ENCODE measurements at places on chromosomes 6 and 20. TPM values are rescaled to one million over a fixed set of nuclear protein-coding genes. Genes with fewer than 3 reads are reported as not detected.

- no peak overlapping the region for H3K4me3 ChIP-seq
- peaks cover 7% of the 10 kb centered on the region for H3K27me3 ChIP-seq
- no peak overlapping the region for H3K27ac ChIP-seq
- no peak for DNase-seq
Observed at GRCh38 chr20:51043811-51044210, 20.9 kb upstream of the KCNG1 start.

DNA sequence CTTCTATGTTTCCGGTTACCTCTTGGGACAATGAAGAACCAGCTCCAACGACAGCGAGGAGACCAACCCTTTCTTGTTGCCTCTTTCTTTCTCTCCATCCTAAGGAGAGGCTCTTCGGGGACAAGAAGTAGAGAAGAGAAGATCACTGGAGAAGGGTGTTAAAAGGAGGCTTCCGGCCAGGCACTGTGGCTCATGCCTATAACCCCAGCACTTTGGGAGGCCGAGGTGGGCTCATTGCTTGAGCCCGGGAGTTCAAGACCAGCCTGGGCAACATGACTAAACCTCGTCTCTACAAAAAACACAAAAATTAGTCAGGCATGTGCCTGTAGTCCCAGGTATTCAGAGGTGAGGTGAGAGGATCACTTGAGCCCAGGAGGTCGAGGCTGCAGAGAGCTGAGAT, 90.8 kb upstream of the TNFAIP3 start:
- no peak for DNase-seq
- no peak overlapping the region for H3K4me3 ChIP-seq
- H3K27me3 ChIP-seq = no peaks in the 10 kb centered on the region
- H3K36me3 ChIP-seq = no peaks in the 10 kb centered on the region
- H3K27ac ChIP-seq = no peak overlapping the region

DNA sequence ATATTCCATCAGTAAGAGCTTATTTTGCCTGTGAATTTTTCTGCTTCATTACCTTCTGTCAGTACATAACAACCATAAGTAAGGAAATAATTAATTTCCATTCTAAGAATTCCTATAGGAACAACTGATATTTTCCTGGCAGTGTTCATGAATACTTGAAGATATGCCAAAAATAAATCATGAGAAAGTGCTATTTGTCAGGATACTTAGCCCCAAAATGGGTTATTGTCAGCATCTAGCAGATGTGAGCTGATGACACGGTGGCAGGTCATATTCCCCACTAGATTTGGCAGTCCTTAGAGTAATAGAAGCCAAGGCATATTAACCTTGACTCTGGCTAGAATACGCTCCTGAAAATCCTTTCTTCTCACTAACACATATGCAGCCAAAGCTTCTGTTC, 43.2 kb upstream of the CRISP1 start:
- no peak overlapping the region for H3K27ac ChIP-seq
- no peaks in the 10 kb centered on the region for H3K4me1 ChIP-seq
- H3K4me3 ChIP-seq = no peak overlapping the region
- H3K36me3 ChIP-seq = no peaks in the 10 kb centered on the region
- no peaks in the 10 kb centered on the region for H3K27me3 ChIP-seq
- DNase-seq = no peak

DNA sequence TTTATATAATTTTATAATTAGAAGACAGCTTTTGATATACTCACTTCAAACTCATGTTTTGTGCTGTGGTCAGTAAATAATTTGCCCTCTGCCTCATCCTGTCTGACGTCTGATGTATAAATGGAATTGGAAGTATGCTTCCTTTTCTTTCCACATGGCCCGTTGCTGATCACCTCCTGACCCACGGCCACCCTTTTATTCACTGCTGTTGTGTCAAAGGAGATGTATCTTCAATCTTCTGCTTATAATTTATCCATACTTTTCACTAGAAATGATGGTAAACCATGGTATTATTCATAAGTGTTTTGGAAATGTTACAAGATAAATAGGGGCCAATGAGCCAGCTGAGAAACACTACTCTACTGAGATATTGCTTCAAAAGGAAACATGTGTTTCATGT, 841.8 kb downstream of the PHF3 start:
- DNase-seq = no peak
- H3K27ac ChIP-seq = no peak overlapping the region
- H3K4me1 ChIP-seq = no peaks in the 10 kb centered on the region
- no peaks in the 10 kb centered on the region for H3K36me3 ChIP-seq

DNA sequence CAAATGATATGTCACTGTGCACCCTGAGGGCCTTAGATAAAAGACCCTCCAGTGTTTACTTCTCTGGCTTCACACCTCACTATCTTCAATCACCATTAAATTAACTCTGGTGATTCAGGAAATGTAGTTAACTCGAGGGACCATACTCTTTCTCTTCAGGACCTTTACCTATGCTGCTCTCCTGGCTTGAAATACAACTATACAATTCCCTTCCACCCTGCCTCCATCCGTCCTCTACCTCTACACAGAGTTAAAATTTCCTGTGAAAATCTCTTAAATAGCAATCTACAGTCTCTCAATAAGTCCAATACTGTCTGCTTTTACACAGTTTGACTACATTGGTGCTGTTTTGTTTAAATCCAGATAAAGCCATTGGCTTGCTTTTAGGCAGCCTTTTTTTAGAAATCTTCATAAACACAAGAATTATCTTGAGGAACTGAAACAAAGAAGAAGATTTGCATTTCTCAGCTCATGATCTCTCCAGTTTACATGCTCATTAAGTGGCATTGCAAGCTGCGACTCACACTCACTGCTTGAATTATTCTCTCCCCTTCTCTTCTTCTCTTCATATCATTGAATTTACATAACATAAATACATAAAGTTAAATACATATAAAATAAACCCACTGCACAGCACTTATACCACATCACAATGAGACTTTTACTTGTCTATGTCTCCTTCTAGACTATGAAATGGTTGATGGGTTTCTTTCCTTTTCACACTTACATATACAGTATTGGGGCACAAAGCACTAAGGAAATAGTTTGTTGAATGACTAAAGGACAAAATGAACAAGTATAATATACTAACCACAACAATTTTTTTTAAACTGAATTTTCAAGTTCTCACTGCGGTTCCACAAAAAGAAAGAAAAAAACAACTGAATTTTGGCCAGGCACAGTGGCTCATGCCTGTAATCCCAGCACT, 239.0 kb upstream of the KCNQ5 start:
- no peaks in the 10 kb centered on the region for H3K4me1 ChIP-seq
- no peak for DNase-seq
- H3K36me3 ChIP-seq = no peaks in the 10 kb centered on the region

DNA sequence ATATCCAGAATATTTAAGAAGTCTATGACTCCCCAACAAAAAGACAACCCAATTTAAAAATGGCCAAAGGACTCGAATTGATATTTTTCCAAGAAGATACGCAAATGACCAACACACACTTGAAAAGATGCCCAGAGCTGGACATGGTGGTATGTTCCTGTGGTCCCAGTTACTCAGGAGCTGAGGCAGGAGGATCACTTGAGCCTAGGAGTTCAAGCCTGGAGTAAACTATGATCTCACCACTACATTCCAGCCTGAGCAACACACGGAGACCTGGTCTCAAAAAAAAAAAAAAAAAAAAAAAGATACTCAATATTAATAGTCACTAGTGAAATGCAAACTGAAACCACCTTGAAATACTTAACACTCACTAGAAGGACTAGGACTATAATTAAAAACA, 12.2 kb upstream of the ARMC2 start:
- no peak overlapping the region for H3K4me3 ChIP-seq
- peaks cover 2% of the 10 kb centered on the region for H3K27me3 ChIP-seq
- no peak overlapping the region for H3K27ac ChIP-seq
- DNase-seq = no peak
- H3K36me3 ChIP-seq = no peaks in the 10 kb centered on the region
- H3K4me1 ChIP-seq = peaks cover 19% of the 10 kb centered on the region

- H3K4me1 ChIP-seq = no peaks in the 10 kb centered on the region
- H3K27ac ChIP-seq = no peak overlapping the region
- H3K27me3 ChIP-seq = no peaks in the 10 kb centered on the region
- H3K36me3 ChIP-seq = no peaks in the 10 kb centered on the region
Observed at GRCh38 chr6:72061286-72061685, 174.9 kb downstream of the RIMS1 start.

GRCh38 chr20:51884561-51884960, 82.2 kb upstream of the SALL4 start:
- DNase-seq = no peak
- H3K36me3 ChIP-seq = no peaks in the 10 kb centered on the region
- H3K4me3 ChIP-seq = no peak overlapping the region
- peaks cover 3% of the 10 kb centered on the region for H3K27me3 ChIP-seq
- H3K4me1 ChIP-seq = no peaks in the 10 kb centered on the region

- no peak for DNase-seq
- H3K4me3 ChIP-seq = no peak overlapping the region
- H3K27me3 ChIP-seq = peaks cover 22% of the 10 kb centered on the region
- no peaks in the 10 kb centered on the region for H3K36me3 ChIP-seq
Observed at GRCh38 chr20:574297-574942, 30.8 kb upstream of the CSNK2A1 start.

- DNase-seq = no peak
- no peak overlapping the region for H3K27ac ChIP-seq
- peaks cover 4% of the 10 kb centered on the region for H3K36me3 ChIP-seq
- no peaks in the 10 kb centered on the region for H3K27me3 ChIP-seq
- H3K4me3 ChIP-seq = no peak overlapping the region
- peaks cover 13% of the 10 kb centered on the region for H3K4me1 ChIP-seq
Observed at GRCh38 chr6:26205625-26206574, 118.7 kb downstream of the HFE start.

- peaks cover 24% of the 10 kb centered on the region for H3K4me1 ChIP-seq
- no peak overlapping the region for H3K4me3 ChIP-seq
- no peaks in the 10 kb centered on the region for H3K36me3 ChIP-seq
Observed at GRCh38 chr6:139344186-139344963, 30.1 kb downstream of the CITED2 start.

Gene PERP
- 4.5 TPM for total RNA-seq

GRCh38 chr6:83127258-83127657, 59.8 kb downstream of the DOP1A start:
- DNase-seq = no peak
- H3K36me3 ChIP-seq = peaks cover 21% of the 10 kb centered on the region
- no peaks in the 10 kb centered on the region for H3K27me3 ChIP-seq
- no peak overlapping the region for H3K27ac ChIP-seq
- no peak overlapping the region for H3K4me3 ChIP-seq
- no peaks in the 10 kb centered on the region for H3K4me1 ChIP-seq

DNA sequence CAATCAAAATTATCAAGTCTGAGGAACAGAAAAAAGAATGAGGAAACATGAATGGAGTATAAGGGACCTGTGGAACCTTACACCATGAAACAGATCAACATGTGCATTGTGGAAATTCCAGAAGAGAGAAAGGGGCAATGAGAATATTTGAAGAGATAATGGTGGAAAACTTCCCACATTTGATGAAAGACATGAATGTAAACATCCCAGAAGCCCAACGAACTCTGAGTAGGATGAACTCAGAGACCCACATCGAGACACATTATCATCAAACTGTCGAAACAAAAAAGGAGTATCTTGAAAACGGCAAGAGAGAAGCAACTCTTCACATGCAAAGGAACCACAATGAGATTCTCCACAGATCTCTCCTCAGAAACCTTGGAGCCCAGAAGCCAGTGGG, 371.1 kb downstream of the CDKAL1 start:
- peaks cover 36% of the 10 kb centered on the region for H3K36me3 ChIP-seq
- H3K27me3 ChIP-seq = no peaks in the 10 kb centered on the region
- no peak overlapping the region for H3K27ac ChIP-seq
- DNase-seq = no peak

GRCh38 chr6:53578371-53578770, 33.5 kb upstream of the GCLC start:
- H3K27me3 ChIP-seq = no peaks in the 10 kb centered on the region
- peaks cover 3% of the 10 kb centered on the region for H3K4me1 ChIP-seq
- no peak overlapping the region for H3K27ac ChIP-seq
- H3K36me3 ChIP-seq = no peaks in the 10 kb centered on the region
- no peak for DNase-seq

DNA sequence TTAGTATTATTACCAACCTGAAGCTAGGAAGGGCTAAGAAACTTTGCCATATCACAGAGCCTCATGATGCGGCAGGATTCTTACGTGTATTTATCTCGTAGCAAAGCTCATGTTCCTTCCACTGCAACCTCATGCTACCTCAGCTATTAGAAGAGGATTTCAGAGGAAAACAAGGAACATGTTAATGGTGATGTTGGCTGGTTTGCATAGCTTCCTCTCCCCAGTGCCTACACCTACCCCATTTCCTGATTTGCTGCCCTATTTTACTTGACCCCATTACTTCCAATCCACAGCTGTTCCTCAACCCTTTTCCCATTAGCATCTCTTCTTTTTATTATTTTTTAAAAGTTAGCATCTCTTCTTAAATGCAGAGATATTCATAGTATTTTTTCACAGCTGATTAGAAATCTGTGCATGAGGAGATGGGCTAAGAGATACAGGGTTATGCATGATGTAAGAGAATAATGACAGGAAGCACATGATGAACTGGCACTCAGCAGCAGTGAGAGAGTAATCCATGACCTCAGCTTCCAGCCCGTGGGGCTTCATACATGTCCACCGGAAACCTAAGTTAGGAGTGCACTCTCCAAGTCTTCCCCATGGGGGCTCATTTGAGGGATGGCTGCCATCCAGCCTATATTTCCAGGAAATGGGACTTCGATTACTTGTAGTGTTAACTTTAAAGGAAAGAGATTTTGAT, 106.1 kb upstream of the ASF1A start:
- H3K4me3 ChIP-seq = no peak overlapping the region
- no peak for DNase-seq
- H3K4me1 ChIP-seq = peaks cover 37% of the 10 kb centered on the region
- no peaks in the 10 kb centered on the region for H3K27me3 ChIP-seq
- peak overlapping the region; percentile 42 for H3K27ac ChIP-seq

DNA sequence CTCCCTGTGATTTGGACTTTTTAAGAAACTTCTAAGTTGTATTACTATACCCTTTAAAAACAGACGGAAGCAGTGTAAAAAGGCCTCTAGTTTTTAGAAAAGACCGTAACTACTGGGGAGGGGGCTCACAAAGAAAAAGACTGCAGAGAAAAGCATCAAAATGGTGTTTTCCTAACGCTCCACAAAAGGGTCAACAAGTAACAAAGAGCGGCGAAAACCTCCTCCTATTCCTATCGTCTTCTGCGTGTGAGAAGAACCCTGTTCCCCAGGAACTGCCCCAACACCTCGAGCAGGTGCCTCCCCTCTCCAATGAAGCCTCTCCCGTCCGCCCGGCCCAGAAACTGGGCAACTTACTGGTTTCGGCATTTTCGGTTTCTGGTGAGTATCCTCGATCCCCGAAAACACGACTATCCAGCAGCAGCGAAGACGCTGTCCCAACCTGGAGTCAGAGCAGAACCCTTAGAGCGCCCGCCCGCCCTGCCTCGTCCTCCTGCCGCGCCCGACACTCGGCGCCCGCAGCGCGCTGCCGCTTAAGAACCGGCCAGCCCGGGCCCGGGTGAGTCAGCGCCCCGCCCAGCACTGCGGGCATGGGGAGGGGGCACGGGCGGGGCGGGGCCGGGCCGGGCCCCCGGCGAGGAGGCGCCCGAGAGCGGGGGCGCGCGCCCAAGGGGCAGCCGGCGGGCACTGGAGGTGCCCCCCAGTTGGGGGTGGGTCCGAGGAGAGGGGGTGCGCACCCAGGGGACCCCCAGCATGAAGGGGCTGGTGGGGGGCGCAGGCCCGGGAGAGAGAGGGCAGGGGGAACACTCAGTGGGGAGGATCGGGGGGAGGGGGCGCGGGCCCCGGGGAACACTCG, 1.2 kb downstream of the EZR start:
- DNase-seq = peak; percentile 83
- H3K4me1 ChIP-seq = peaks cover 48% of the 10 kb centered on the region
- H3K27me3 ChIP-seq = no peaks in the 10 kb centered on the region
- peak overlapping the region; percentile 87 for H3K4me3 ChIP-seq
- H3K27ac ChIP-seq = peak overlapping the region; percentile 97
- H3K36me3 ChIP-seq = peaks cover 54% of the 10 kb centered on the region

Gene DEFB124
- total RNA-seq = not detected
